ENCODE measurements at places on chromosomes 7 and 10.
A peak's percentile ranks its signal among the peaks of the same experiment; 100 is the strongest.

GRCh38 chr7:137970253-137970975, 31.5 kb downstream of the CREB3L2 start:
- DNase-seq, result peak; percentile 62

DNA sequence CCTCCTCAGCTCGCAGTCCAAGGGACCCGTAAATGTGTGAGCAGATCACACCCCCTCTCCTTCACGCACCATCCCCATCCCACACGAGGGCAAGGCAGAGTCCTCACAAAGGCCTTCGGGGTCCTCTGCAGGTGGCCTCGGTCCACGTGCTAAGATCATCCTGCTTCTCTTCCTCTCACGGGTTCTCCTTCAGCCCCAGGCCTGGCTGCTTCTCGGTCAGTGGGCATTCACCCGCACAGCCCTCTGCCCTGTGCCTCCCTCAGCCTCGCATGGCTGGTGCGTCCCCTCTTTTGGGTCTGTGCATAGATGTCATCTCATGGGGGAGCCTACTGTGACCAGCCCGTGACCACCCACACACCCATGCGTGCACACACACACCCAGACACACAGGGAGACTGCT, 17.3 kb upstream of the FOXL3 start:
- DNase-seq, result no peak

GRCh38 chr7:13542451-13542850, 447.0 kb downstream of the ETV1 start:
- DNase-seq, result no peak

- no peak for DNase-seq
Measured at GRCh38 chr7:2412587-2413201, 9.3 kb downstream of the CHST12 start.

- DNase-seq, result peak; percentile 66
Measured at GRCh38 chr7:780081-780480, 52.2 kb upstream of the SUN1 start.

- DNase-seq, result peak; percentile 13
Measured at GRCh38 chr7:140526214-140526613, 46.9 kb upstream of the MKRN1 start.

- peak; percentile 65 for DNase-seq
Measured at GRCh38 chr10:113612154-113612553, 51.7 kb downstream of the NRAP start.

- DNase-seq, result no peak
Measured at GRCh38 chr7:112080441-112080840, 125.8 kb downstream of the DOCK4 start.

- no peak for DNase-seq
Measured at GRCh38 chr10:11853468-11853867, 30.3 kb downstream of the PROSER2 start.

- DNase-seq, result peak; percentile 73
Measured at GRCh38 chr10:3468919-3469638, 296.5 kb upstream of the PITRM1 start.

GRCh38 chr10:46547541-46548497, 8.6 kb downstream of the GPRIN2 start:
- DNase-seq, result no peak

- no peak for DNase-seq
Measured at GRCh38 chr10:101052285-101052684, 9.5 kb upstream of the KAZALD1 start.

GRCh38 chr7:80225361-80225760, 90.7 kb downstream of the GNAI1 start:
- DNase-seq, result no peak

- no peak for DNase-seq
Measured at GRCh38 chr10:46514431-46514861, 42.0 kb downstream of the GPRIN2 start.

DNA sequence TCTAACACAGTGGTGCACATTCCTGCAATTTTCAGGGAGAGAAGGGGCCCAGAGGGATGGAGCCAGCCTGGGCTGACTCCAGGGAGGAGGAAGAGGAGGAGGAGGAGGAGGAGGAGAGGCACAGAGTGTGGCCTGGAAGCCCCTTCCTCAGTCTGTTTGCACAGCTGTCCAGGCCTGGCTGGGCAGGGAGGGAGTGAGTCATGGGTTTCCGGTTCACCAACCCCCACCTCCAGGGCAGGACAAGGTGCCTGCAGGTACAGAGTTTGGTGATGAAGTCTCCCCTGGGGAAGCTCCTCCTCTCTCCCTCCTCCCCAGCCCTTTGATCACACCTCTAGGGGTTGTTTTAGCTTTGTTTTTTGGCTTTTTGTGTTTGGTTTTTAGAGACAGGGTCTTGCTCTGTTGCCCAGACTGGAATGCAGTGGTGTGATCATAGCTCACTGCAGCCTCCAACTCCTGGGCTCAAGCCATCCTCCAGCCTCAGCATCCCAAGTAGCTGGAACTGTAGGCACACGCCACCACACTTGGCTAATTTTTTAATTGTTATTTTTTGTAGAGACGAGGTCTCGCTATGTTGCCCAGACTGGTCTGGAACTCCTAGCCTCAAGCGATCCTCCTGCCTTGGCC, 77.5 kb upstream of the CUX1 start:
- DNase-seq, result no peak

GRCh38 chr10:97327348-97328294, 6.9 kb downstream of the FRAT2 start:
- no peak for DNase-seq

- no peak for DNase-seq
Measured at GRCh38 chr10:124323806-124324205, 94.9 kb downstream of the OAT start.

- no peak for DNase-seq
Measured at GRCh38 chr10:3538656-3539531, 246.1 kb downstream of the KLF6 start.

DNA sequence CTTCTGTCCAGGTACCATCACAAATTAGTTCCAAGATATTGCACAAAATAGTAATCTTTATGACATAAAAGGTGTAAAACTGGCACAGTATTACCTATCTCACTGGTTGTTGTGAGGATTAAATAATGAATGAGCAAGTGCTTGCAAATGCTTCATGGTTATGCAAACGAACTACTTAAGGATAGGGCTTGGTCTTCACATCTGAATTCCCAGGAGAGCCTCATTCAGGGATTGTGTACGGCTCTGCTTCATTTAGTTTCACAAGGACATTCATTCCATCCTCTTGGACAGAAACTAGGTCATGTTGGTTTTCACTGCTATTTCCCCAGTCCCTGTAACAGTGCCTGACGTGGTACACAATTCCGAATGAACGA, 12.1 kb downstream of the ABCA13 start:
- no peak for DNase-seq

- DNase-seq, result no peak
Measured at GRCh38 chr10:12507165-12507850, 158.0 kb downstream of the CAMK1D start.

GRCh38 chr7:117250801-117251200, 72.1 kb downstream of the WNT2 start:
- DNase-seq, result no peak

GRCh38 chr10:84205049-84205852, 10.9 kb downstream of the CDHR1 start:
- DNase-seq, result peak; percentile 67

DNA sequence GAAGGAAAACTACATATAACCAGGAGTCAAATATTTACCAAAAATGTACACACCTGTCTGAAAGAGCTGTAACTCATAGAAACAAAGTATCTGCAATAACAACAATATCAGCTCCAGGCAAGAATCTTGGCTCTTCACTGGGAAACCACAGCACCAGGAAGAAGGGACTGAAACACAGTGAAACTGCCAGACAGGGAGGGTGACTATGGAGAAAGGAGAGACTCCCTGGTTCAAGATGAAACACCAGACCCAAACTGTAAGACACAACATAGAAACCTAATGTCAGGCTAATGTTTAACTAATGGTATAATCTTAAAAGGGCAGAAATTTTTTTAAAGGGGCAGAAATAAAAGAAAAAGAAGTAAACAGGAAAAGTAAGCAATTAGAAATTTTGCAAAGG, 11.5 kb upstream of the TAS2R39 start:
- DNase-seq, result no peak

DNA sequence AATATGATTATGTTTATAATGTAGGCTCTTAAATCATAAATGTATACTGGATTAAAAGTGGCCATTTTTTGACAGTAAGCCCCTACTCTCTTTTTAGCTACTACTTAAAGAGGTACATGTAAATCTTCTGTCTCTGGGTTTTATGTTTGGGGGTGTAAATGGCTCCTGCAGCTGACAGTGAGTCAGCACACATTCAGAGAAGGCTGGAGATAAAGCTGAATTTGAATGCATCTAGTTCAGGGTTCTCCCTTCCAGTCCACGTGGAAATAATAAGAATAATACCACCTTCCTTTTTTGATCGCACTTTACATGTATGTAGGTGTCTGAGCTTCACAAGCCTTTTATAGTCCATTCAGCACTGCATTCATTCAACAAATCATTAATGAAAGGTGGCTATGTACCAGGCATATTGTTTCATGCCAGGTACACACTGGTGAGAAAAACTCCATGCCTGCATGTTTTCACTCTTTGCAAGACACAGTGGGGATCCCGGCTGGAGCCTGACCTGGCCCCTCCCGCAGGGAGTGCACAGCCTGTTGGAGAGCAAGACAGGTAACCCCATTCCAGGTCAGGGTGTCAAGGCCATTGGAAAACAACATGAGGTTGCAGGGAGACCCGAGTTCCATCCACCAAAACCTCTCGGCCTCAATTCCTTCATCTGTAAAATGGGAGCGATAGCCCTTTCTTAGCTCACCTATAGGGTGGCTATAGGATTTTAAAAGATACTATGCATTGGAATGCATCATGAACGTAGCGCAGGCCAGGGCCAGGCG, 107.5 kb upstream of the ANLN start:
- DNase-seq, result no peak

DNA sequence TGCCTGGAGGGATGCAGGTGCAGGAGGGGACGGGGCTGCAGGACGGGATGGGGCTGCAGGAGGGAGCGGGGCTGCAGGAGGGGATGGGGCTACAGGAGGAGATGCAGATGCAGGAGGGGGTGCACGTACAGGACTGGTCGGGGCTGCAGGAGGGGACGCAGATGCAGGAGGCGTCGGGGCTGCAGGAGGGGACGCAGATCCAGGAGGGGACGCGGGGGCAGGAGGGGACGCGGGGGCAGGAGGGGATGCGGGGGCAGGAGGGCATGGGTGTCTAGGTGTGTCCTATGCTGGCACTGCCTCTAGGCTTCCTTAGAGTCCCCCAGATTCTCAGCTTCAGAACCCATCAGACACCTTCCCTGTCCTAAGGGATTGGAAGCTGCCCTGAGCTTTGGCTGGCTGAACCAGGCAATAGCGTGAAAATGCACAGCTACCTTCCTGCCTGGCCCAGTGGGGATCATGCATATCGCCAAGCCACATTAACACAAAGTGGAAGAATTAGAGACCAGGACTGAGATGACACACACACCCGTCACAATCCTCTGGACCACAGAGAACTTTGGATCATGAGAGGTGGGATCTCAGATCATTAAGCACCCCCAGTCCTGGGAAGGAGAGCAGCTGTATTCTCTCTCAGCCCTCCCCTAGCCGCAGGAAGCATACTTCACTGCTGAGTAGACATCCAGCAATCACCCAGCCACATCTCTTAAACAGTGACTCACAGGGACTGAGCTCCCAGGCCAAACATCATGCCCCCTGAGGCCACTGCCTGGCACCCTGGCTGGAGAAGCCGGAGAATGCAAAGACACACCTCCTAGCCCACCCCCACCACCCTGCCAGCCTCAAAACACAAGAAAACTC, 67.3 kb downstream of the VWA2 start:
- no peak for DNase-seq

GRCh38 chr10:71277914-71278665, 41.0 kb upstream of the SLC29A3 start:
- DNase-seq, result no peak

DNA sequence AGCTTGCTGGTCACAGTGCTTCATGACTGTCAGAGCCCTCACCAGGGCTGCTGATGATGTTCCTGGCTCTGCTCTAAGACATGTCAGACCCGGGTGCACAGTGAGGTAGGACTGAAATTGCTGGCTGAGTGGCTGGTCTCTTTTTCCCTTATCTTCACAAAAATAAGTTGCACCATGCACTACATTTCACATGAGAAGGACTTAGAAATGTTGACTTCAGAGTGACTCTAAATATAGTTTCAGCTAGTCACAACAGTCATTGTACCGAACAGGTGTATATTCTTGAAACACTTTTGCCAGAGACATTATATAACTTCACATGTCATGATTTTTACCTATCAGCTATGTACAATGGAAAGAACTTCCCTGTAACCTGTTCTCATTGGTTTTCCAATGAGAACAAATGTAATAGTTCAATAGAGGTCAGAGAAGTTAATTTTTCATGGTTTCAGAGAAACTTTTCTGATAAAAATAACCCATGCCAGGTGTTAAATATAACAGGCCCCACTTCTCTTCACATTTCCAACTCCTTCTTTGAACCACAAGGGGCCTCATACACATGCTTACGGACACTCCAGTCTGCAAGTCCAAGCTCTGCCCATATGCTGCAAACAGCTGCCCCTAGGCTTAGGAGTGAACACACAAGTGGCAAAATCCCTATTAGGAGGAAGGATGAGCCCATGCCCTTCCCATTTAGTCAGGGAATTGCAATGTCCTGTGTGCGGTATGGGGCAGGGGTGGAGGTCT, 115.6 kb downstream of the CDK6 start:
- no peak for DNase-seq

DNA sequence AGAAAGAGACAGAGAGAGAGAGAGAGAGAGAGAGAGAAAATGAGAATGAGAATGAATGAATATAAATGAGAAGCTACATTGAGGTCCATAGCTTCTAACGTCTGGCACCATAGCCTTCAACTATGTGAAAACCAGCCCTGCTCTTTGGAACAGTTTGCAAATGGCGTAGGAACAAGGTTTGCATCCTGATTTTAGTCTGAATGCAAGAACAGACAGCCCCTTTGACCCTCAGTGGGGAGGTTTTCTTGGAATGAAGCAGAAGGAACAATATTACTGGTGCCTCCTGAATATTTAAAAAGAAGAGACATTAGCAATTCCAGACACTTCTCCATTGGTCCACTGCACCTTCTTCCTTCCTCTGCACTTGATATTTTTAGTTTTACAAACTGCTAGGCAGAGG, 23.0 kb downstream of the LHPP start:
- no peak for DNase-seq

- DNase-seq, result no peak
Measured at GRCh38 chr10:114033566-114033965, 10.1 kb upstream of the ADRB1 start.

- DNase-seq, result no peak
Measured at GRCh38 chr10:22988581-22989360, 60.9 kb downstream of the ARMC3 start.

- no peak for DNase-seq
Measured at GRCh38 chr7:158562517-158562916, 25.1 kb downstream of the PTPRN2 start.

All from Right ventricle myocardium superior (tissue), 1 donor.